ENCODE measurements at places on chromosomes 7 and 10.
A peak's percentile ranks its signal among the peaks of the same experiment; 100 is the strongest.

DNA sequence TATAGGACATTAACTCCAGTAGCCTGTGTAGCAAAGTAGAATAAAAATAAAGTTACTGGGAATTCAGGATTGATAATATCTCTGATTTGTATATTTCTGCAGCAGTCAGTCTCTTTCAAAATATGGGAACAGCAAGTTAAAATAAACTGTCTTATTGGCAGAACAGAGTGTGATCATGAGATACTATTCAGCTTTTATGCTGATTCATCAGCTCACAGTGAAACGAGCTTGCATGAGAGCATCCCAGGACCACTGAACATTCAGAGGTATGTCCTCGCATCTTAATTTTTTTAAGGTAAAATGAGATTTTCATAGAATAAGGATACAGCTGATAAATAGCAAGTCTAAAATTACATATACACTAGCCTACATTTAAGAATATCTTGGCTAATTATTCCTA lies 282.5 kb upstream of the MYO3A start:
- no peak for DNase-seq
- H3K27me3 ChIP-seq, result no peaks in the 10 kb centered on the region
- no peak overlapping the region for H3K27ac ChIP-seq
- H3K36me3 ChIP-seq, result no peaks in the 10 kb centered on the region

DNA sequence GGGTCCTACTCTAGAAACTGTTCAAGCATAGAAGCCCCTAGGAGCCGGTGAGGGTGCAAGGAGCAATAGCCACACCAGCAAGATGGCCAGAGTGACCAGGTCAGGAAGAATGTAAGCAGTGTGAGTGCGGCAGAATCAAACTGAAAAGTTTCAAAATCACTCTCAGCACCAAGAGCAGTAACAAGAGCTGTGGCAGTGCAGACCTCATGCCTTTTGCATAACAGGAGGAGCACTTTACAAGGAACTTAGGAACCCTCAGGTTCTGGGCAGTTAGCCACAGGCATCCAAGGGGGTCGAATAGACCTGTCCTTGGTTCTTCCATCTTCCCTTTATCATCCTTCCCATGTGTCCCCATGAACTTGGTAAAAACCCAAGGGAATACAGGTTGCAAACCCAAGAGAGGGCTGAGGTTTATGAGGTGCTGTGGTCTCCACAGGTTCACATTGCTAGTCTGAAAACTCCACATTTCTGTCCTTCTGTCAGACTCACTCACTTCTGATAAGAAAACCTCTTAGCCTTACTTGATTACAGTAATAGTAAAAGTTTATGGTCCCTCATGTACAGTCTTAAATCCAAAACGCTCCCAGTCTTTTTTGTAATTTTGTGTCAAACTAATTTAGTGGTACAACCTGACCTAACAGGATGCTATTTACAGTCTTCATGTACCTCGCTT lies 78.4 kb downstream of the PON1 start:
- DNase-seq, result no peak
- no peak overlapping the region for H3K27ac ChIP-seq
- no peak overlapping the region for H3K4me3 ChIP-seq
- H3K36me3 ChIP-seq, result no peaks in the 10 kb centered on the region
- H3K27me3 ChIP-seq, result no peaks in the 10 kb centered on the region

DNA sequence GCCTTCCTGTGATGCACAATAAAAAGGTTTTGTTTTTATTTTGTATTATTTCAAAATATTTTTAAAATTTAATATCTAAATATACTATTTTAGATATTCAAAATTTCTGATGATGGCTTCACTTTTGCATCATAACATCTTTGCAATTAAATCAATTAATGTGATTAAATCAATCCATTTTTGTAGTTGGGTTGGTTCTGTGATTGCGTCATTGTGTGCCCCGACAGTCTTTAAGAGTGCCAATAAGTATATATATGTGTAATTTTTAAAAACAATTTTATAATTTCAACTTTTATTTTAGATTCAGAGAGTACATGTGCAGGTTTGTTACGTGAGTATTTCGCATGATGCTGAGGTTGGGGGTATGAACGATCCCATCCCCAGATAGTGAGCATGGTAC lies 70.5 kb downstream of the SEPTIN14 start:
- H3K4me1 ChIP-seq, result no peaks in the 10 kb centered on the region
- no peak overlapping the region for H3K4me3 ChIP-seq
- DNase-seq, result no peak
- H3K36me3 ChIP-seq, result no peaks in the 10 kb centered on the region

DNA sequence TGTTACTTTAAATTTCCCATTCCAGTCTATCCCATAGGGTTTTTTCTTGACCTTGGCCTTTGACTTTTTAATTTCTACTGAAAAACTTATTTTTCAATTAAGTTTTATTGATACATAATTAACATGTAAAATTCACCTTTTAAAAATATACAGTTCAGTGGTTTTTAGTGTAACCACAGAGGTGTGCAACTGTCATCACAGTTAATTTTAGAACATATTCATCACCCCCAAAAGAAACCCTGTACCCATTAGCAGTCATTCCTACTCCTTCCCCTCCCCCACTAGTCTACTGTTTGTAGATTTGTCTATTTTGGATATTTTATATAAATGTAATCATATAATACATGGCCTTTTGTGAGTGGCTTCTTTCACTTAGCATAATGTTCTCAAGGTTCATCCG lies 96.5 kb upstream of the GJD4 start:
- H3K36me3 ChIP-seq, result no peaks in the 10 kb centered on the region
- no peaks in the 10 kb centered on the region for H3K27me3 ChIP-seq
- no peak for DNase-seq
- H3K4me1 ChIP-seq, result peaks cover 6% of the 10 kb centered on the region

GRCh38 chr7:91039033-91039432 lies 225.2 kb upstream of the FZD1 start:
- H3K36me3 ChIP-seq, result no peaks in the 10 kb centered on the region
- no peaks in the 10 kb centered on the region for H3K4me1 ChIP-seq
- DNase-seq, result no peak
- H3K27me3 ChIP-seq, result no peaks in the 10 kb centered on the region
- H3K4me3 ChIP-seq, result no peak overlapping the region

- DNase-seq, result no peak
- H3K36me3 ChIP-seq, result no peaks in the 10 kb centered on the region
- peaks cover 9% of the 10 kb centered on the region for H3K4me1 ChIP-seq
Observed at GRCh38 chr7:8254215-8254614, 7.8 kb downstream of the ICA1 start.

DNA sequence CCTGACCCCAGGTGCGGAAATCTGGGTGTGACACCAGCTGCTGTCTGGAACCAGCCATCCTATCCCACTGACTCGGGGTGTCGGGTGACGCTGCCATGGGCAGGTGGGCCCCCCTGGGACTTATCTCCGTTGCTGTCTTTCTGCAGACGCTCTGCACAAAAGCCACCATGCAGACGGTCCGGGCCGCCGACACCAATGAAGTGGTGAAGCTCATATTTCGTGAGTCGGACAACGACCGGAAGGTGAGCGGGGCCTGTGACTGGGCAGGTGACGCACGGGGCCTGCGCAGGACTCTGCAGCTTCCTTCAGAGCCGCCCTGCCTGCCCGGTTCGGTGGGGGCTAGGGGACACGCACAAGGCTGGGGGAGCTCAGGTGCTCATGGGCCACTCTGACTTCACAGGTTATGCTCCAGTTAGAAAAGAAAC lies 36.6 kb downstream of the NKX6-2 start:
- H3K27me3 ChIP-seq, result no peaks in the 10 kb centered on the region
- no peaks in the 10 kb centered on the region for H3K4me1 ChIP-seq

GRCh38 chr7:44066494-44067063 lies 1.2 kb upstream of the PGAM2 start:
- H3K4me1 ChIP-seq, result peaks cover 24% of the 10 kb centered on the region
- H3K27ac ChIP-seq, result no peak overlapping the region
- H3K27me3 ChIP-seq, result no peaks in the 10 kb centered on the region
- H3K36me3 ChIP-seq, result peaks cover 8% of the 10 kb centered on the region
- DNase-seq, result no peak

GRCh38 chr7:142481548-142481947 lies 223.7 kb upstream of the PRSS58 start:
- H3K36me3 ChIP-seq, result no peaks in the 10 kb centered on the region
- H3K27me3 ChIP-seq, result no peaks in the 10 kb centered on the region
- no peak overlapping the region for H3K27ac ChIP-seq
- DNase-seq, result no peak
- H3K4me3 ChIP-seq, result no peak overlapping the region
- peaks cover 12% of the 10 kb centered on the region for H3K4me1 ChIP-seq

DNA sequence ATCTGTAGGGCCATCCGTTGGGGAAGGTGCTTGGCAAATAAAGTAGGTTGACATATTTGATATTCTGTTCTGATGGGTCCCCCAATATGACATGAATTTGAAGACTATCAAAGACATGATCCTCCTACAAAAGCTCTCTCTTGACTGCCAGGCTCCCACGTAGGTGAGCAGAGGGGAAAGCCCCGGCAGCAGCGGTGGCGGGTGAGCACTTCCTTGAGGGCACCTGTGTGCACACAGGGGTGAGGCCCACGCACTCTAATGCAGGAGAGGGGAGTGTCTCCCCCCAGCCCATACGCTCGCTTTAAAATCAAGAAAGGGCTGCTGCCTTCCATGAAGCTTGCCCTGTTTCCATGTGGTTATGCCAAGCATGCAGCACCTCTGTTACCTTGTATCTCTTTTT lies 100.4 kb downstream of the TAX1BP1 start:
- no peaks in the 10 kb centered on the region for H3K4me1 ChIP-seq
- H3K4me3 ChIP-seq, result no peak overlapping the region
- no peaks in the 10 kb centered on the region for H3K27me3 ChIP-seq
- H3K36me3 ChIP-seq, result no peaks in the 10 kb centered on the region
- DNase-seq, result peak; percentile 45
- no peak overlapping the region for H3K27ac ChIP-seq

DNA sequence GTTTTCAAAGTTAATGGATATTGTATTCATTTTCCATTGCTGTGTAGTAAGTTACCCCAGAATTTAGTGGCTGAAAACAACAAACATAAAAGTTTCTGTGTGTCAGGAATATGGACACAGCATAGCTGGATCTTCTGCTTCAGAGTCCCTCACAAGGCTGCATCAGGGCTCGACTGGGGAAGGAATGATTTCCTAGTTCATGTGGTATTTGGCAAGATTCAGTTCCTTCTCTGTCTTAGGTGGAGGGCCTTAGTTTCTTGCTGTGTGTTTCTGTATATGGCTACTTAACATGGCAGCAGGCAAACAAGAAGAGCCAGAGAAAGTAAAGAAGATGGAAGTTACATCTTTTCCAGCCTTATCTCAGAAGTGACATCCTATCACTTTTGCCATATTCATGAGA lies 51.1 kb downstream of the TPST1 start:
- H3K4me3 ChIP-seq, result no peak overlapping the region
- no peaks in the 10 kb centered on the region for H3K4me1 ChIP-seq
- no peaks in the 10 kb centered on the region for H3K36me3 ChIP-seq
- H3K27ac ChIP-seq, result peak overlapping the region; percentile 64
- DNase-seq, result no peak

DNA sequence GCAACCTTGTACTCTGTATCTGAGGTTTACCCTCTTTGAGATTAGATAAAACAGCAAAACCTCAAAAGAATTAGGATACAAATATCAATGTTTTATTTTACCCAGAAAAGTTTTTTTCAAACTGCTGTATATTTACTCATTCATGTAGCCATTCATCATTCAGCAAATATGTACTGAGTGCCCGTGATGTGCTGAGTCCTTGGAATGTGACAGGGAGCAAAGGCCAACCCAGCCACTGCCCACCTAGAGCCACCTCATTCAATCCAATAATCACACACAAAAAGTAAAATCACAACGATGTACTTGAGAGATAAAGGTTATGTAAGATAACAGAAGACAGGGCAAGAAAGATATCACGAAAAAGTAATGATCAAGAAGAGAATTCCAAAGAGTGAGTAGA lies 187.4 kb downstream of the CDCA7L start:
- no peak for DNase-seq
- H3K27ac ChIP-seq, result no peak overlapping the region
- H3K36me3 ChIP-seq, result no peaks in the 10 kb centered on the region
- no peak overlapping the region for H3K4me3 ChIP-seq
- H3K27me3 ChIP-seq, result no peaks in the 10 kb centered on the region

- no peak overlapping the region for H3K27ac ChIP-seq
- H3K4me1 ChIP-seq, result no peaks in the 10 kb centered on the region
- no peaks in the 10 kb centered on the region for H3K36me3 ChIP-seq
- no peak for DNase-seq
- H3K27me3 ChIP-seq, result no peaks in the 10 kb centered on the region
- no peak overlapping the region for H3K4me3 ChIP-seq
Observed at GRCh38 chr7:34019301-34019790, 114.0 kb downstream of the BMPER start.

DNA sequence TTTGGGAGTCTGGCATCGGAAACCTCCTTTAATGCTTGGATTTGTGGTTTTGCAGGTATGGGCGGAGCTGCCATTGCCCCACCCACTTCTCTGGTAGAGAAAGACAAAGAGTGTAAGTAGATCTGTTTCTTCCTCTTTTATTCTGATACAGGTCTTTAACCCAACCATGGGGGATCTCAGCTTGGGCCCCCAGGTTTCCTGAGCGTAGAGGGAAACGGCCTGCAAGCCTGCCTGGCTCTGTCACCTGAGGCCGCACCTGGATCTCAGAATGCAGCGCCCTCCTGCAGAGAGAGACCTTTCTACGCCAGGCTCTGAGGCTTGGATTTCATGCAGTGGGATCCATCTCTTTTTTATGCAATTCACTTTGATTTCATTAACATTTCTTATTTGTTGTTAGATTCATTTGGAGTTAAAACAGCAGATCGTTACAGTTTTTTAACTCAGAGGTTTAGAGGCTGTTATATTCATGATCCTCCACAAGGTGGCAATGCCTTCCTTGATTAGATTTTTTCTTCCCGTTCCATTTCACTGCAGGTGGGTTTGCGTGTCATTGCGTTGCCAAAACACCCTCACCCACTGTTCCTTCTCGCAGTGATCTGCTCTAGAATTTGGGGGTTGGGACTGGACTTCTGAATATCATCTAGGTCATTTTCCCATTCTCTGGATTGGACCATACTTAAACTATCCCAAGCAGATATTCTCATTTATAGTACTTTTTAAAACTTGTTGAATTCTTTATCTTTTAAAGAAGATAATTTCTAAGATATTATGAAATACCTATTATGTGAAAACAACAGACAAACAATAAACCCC lies 20.0 kb downstream of the RBM17 start:
- peaks cover 14% of the 10 kb centered on the region for H3K4me1 ChIP-seq
- DNase-seq, result no peak
- H3K27me3 ChIP-seq, result no peaks in the 10 kb centered on the region
- H3K27ac ChIP-seq, result no peak overlapping the region
- peaks cover 46% of the 10 kb centered on the region for H3K36me3 ChIP-seq
- no peak overlapping the region for H3K4me3 ChIP-seq

GRCh38 chr7:66105263-66105748 lies 9.3 kb upstream of the CRCP start:
- H3K4me3 ChIP-seq, result no peak overlapping the region
- no peaks in the 10 kb centered on the region for H3K36me3 ChIP-seq
- no peak overlapping the region for H3K27ac ChIP-seq

DNA sequence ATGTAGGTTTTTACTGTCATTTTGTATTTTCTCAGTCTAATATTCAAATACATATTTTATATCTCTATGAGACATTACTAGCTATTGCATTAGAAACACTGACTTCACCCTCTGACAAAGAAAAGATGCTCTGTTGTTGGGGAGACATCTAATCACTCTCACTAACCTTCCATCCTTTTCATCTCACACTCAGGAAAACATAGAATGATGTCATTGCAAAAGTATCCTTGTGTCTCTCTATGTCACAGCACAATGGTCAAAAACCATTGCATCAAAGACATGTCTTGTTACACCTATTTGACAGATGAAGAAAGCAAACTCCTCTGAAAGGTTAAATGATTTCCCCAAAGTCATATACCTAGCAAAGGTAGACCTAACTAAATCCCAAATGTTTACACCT lies 231.3 kb upstream of the PTN start:
- no peak overlapping the region for H3K27ac ChIP-seq
- no peak for DNase-seq
